Renal cortical epithelial cell (primary cell): ENCODE measurements at places on chromosomes 16 and 17.
A peak's percentile ranks its signal among the peaks of the same experiment; 100 is the strongest.

- no peak for DNase-seq
These were observed 56.5 kb downstream of the PIGL start for GRCh38 chr17:16273499-16273898.

DNA sequence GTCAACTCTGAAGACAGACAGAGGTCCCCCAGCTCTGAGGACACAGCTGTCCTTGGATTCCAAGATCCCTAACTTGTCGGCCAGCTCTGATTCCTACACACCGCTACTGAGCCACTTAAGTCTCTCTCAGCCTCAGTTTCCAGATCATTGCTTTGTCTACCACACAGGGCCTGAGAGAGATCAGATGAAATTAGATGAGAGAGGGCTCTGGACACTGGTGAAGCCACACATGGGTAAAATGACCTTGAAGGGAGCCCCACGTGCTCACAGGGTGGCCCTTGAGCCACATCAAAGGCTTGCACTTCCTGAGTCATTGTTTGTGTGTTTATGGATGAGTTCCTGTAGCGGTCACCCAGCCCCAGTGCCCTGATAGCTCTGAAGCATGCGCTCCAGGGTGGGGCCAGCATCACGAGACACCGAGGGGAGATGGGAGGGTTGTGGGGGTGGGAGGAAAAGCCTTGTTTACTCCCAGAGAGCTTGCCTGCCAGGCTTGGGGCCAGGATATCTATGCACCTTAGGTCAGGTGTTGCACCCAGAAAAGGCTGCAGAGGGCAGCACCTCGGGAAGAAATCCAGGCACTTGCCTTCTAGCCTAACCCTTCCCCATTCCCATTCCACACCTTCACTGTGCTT lies 32.7 kb upstream of the SLC6A2 start:
- DNase-seq, result peak; percentile 15

DNA sequence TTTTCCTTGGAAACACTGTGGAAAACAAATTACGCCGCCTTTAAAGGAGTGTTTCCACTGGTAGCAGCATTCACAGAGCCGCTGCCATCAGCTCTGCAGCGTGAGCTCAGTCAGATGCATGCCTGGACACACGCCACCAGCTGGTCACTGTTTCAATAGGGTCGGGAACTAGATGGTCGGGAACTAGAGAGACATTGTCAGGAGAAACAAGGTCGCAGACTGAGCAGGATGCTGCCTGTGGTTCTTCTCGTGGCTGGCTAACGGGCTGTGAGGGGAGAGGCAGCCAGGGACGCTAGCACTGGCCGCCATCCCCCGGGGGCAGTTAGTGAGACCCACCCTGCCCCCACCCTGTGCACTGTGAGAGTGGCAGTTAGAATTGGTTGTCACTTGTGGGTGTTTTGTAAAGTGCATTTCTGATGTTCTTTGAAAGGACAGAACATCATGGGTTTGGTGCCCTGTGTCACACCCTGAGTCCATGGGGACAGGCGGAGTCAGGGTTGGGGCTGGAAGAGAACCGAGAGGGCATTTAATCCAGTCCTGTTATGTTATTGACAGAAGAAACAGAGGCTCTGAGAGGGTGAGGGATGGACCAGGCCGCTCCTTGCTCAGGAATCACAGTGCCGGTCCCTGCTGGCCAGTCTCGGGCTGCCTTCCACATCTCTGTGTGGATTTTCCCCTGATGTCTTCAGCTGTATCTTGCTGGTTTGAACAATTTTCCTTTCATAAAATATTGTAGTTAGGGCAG lies 86.3 kb downstream of the SPECC1 start:
- DNase-seq, result peak; percentile 15

- DNase-seq, result peak; percentile 13
These were observed 27.7 kb downstream of the NECAB2 start for GRCh38 chr16:83995754-83996153.

DNA sequence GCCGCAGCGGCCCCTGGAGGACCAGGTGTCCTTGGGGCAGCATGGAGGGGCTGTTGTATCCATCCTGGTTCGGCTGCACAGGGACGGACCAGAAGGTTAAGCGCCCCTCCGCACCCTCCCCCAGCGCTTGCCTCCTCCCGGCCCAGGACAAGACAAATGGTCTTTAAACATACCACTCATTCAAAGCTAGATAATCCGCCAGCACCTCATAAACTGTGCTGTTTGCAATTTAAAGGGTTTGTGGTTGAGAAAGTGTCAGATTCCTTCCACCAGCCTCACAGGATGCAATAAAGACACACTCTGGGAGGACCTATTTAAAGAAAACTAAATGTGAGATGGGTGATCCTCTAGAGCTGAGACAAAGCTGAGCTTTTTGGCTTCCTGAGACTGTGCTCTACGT lies 426.2 kb upstream of the EEF2KMT start:
- no peak for DNase-seq

DNA sequence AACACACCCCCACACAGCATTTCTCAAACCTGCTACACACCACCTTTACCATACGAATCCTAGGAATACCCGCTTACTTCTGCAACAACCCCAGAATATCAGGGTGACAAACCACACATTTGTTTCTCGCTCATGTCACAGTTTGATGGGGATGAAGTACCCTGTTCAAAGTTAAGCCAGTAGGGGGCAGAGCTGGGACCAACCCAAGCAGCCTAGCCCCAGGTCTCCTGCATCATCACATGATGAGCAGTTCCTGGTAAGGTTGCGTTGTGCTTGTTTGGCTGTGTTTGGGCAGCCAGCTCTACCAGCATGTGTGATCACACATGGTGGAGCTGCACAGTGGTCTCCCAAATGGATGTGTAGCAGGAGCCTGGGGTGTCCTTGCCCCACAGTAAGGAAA lies 103.6 kb upstream of the C16orf82 start:
- DNase-seq, result no peak

DNA sequence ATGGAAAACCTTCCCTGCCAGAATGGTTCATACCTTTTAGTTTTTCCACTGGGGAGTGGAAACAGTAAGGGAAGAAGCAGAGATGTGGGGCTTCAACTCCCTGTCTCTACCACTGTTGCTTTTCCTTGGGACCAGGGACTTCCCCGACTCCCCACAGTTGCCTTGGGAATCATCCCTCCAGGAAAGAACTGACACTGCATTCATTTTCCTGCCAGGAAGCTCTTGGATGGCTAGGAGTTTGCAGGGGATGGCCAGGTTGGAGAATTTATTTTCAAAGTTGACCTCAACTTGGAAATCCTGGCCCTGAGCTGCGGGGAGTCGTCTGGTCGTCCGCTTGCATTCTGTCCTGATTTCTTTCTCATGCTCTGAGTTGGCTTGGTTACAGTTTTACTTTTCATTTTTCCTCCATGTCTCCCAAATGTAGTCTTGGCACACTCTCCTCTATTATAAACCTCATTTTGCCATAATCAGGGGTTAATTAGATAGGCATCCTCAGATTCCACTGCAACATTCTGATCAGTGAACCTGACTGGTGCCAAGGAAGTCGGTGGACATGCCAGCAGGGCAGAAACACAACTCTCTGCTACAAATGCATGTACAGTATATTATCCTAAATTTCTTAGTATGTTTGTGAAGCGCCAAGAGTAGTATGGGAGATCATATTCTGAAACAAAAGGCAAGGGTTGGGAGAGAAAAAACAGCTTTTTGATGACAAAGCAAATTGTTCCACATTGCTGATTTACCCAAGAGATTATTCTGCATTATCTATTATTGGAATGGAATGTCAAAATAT lies 220.5 kb upstream of the XYLT1 start:
- DNase-seq, result no peak

GRCh38 chr17:55587608-55588139 lies 76.4 kb upstream of the SMIM36 start:
- no peak for DNase-seq

DNA sequence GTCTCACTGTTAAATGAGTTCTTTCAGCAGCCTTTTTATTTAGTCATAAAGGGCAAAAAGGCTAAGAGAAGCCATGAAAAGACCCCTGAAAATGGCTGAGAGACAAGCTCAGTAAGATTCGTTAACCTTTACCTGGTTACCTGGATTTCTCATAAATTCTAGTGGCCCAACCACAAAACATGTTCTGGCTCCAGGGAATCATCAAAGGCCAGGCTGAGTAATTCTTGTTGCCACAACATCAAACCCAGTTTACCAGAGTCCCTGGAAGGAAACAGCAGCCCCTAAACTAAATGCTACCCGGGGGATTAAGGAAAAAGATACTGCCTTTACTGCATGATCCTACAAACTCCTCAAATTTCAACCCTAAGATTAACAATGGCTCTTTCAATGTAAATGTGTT lies 15.8 kb downstream of the CYTH1 start:
- peak; percentile 47 for DNase-seq

DNA sequence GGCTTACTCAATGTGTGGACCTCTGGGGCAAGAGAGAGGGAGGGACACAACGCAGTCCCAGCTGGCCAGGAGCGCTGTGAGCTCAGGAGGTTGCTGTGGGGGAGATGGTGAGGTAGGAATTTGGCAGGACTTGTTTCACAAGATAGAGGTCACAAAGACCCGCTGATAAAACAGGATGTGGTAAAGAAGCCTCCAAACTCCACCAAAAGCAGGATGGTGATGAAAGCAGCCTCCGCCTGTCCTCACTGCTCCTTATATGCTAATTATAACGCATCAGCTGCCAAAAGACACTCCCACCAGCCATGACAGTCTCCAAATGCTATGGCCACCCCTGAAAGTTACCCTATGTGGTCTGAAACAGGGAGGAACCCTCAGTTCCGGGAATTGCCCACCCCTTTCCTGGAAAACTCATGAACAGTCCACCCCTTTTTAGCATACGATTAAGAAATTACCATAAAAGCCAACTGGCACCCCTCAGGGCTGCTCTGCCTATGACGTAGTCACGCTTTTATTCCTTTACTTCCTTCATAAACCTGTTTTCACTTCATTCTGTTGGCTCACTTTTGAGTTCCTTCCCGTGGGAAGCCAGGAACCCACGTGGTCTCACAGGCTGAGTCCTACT lies 5.3 kb upstream of the EIF4A3 start:
- no peak for DNase-seq

- DNase-seq, result no peak
These were observed 45.2 kb downstream of the MARVELD3 start for GRCh38 chr16:71671165-71671564.

DNA sequence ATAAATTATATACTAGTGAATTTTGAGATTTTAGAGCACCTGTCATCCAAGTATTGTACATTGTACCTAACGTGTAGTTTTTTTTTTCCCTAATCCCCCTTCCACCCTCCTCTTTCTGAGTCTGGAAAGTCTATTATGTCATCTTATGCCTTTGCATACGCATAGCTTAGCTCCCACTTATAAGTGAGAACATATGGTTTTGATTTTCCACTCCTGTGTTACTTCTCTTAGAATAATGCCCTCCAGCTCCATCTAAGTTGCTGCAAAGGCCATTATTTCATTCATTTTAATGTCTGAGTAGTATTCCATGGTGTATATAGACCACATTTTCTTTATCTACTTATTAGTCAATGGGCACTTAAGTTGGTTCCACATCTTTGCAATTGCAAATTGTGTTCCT lies 177.0 kb upstream of the C16orf82 start:
- no peak for DNase-seq

DNA sequence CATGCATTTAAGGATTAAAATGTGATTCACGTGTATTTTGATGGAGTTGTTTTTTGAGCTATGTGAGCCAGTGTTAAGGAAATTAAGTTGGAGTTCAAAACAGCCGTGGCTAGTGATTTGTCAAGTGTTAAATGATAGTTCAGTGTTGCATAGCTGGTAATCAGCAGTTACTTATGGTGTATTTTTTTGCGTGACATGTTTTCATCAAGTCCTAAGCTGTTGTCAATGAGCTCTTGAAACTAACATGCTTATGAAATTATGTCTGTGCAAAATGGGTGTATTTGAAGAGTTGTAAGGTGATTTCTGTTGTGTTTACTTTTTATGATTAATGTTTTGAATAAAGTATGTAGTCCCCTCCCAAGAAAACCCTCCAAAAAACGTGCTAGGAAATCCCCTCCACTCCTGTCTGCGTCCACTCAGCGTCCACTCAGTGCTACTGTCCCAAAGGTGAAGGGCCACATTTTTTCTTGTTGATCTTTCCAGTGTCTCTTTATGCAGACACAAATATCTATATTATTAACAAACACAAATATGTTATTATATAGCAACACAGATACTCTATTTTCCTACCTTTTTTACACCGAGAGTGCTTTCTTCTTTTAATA lies 30.0 kb downstream of the USP10 start:
- DNase-seq, result peak; percentile 46

DNA sequence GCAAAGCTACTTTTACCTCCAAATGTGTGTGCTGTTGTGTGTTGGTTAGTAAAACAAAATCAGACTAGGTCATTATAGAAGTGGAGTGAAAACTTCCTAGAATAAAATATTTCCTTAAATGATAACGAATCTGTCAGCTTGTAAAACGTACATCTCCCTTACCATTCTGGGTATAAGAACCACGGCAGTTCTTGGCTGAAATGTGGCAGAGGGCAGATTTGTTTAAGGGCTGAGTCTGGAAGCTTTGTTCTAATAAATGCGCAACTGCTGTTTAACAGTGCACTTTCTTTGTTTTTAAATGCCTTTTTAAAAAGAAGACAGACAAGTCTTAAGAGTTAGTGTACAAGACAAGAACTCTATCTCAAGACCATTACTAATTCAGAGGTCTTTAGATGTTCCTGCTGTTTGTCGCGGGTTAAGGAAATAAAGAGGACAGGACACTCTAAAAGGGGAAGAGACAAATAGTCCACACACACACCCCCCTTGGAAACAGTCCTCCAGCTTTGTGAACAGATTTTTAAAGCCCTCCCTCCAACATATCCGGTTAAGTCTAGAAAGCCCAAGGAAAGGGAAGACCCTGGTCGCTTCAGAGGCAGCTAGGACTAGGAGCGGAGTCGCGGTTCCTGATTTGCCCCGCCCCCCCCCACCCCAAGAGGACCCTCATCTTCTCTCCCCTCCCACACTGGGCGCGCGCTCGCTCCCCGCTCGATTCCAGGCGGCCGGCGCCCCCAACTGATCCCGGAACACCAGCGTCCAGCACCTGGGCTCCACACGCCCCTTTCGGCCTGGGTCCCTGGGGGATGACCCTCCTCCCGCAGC lies 658 bp downstream of the SYNRG start:
- DNase-seq, result peak; percentile 36

DNA sequence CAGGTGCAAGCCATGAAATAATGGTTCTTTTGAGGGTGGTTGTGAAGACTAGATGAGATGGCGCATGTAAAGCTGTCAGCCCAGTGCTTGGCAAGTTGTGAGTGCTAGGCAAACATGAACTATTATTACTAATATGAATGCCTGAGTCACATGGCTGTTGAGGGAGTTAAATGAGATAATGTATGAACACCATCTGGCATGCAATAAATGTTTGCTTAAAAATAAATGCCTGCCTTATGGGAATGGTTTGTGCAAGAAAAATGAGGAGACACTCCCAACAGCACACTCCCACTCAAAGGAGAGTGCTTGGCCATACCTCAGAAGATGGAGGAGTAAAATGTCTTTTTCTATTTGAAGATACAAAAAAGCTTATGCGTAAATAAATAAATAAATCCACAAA lies 3.6 kb downstream of the MAPK3 start:
- no peak for DNase-seq

DNA sequence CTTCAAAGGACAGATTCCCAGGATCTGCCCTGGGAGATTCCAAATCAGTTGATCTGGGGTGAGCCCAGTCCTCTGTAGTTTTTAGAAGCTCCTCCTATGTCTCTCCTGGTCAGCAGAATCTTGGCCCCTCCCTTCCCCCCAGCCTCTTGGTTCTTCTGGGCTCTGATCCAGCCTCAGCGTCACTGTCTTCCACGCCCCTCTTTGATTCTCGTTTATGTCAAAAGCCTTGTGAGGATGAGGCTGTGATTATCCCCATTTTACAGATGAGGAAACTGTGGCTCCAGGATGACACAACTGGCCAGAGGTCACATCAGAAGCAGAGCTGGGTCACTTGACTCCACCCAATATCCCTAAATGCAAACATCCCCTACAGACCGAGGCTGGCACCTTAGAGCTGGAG lies 840 bp upstream of the CDH5 start:
- no peak for DNase-seq

GRCh38 chr17:40727447-40728231 lies 24.1 kb upstream of the KRT24 start:
- peak; percentile 91 for DNase-seq
